HEK293T (cell line): ENCODE measurements at places on chromosomes 12 and 14.
A peak's percentile ranks its signal among the peaks of the same experiment; 100 is the strongest.

DNA sequence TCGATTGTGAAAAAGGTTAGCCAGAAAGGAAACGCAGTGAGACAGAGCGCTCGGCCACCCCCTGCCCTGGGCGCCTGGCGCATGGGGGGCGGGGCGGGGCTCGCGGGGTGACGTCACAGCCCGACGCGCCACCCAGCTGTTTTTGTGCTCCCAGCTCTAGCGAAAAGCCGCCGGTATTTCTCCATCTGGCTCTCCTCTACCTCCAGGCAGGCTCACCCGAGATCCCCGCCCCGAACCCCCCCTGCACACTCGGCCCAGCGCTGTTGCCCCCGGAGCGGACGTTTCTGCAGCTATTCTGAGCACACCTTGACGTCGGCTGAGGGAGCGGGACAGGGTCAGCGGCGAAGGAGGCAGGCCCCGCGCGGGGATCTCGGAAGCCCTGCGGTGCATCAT is at the start of gene GABARAPL1:
TSS of gene GABARAPL1 (plus strand) at position 139 of the 393 bp plus-strand sequence. CDS start at position 392, 253 bp downstream.
- DNase-seq, result peak; percentile 77

- no peak for DNase-seq
Measured at GRCh38 chr14:102826751-102827675, 49.8 kb downstream of the TRAF3 start.

- peak; percentile 50 for DNase-seq
Measured at GRCh38 chr14:22994762-22995275, 12.5 kb upstream of the AJUBA start.

DNA sequence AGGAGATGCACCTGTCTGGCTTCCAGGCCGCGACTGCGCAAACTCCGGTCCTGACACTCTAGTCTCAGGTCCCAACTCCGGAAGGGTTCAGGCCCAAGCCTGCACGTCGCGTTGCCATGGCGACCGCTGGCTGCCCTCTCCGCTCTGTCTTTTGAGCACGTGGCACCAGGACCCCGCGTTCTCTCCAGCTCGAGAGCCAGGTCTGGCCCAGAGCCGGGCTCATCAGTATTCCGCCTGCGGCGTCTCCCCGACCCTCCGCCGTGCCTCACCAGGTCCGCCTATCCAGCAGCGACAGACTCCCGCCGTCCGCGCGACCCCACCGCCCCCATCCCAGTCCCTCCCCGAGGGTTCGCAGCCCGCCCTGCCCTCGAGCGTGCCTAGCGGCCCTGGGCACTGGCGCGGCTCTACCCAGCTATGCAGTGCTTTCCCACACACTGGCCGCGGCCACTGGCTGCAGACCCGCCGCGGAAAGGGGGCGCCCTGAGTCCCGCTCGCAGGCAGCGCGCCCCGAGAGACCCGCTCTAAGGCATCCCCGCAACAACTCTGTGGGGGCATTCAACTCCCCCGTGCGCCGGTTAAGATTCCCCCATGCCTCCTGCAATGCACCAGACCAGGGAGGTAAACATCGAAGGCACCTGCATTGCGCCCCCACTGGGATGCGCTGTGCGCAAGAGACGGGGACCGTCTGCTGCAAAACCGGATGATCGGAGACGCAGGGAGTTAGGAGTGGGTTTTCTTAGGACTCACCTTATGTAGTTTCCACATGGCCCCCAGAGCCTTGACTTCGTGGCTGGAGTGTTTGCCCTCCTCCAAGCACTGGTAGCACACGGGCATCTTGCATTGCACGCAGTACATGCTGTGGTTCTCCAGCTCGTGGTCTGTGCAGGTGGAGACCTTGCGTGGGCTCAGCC is 1.3 kb downstream of the TRIM9 start:
- peak; percentile 49 for DNase-seq

DNA sequence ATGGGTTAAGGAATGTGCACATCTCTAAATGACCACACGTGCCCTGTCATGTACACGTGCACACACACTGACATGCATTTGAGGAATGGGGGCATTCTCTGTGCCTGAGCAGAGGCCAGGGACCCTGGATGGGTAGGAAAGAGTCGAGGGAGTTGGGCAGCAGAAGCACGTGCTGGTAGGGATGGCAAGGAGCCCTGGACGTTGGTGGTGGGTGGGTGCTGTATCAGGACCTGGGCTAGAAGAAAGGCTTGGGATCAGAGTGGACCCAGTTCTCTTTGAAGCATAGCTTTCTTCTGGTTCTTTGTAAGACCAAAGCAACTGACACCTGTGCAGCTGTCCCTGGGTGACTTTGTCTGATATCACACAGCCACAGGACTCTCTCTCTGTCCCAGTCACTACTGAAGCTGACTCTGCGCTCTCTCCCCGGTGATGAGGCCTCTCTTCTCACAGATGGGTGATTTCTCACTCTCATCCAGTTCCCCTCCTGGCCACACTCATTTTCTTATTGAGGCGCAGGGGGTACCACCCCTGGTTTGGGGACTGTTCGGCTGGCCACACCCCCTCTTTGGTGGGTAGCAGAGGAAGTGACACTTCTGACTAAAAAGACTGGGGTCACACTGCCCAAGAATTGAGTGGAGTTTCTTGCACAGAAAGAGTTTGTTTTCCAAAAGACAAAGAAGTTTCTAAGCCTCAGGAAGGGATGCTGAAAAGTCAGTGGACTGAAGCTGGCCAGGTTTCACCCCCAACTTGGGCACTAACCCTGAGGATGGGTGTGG is 171.7 kb upstream of the RTL1 start:
- DNase-seq, result no peak

DNA sequence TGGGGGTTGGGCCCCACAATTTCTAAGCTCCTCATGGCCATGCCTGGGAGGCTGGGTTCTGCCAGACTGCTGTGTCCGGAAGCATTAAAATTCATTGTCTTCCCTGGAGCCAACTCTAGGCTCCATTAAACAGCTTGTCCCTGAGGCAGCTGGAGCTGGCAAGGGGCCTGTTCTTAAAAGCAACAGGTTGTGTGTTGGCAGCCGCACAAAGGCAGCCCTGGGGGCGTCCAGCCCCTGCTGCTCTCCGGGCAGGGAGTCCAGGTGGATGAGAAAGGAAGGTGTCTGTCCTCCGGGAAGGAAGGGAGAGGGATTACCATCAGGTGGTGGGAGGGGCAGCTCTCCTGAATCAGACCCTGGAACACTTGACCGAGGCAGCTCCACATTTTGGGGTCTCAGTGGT is 98.9 kb downstream of the CHST11 start:
- DNase-seq, result no peak

- DNase-seq, result peak; percentile 32
Measured at GRCh38 chr12:45122768-45123380, 72.0 kb upstream of the DBX2 start.

GRCh38 chr14:89957791-89958190 is 2.1 kb downstream of the TDP1 start:
- DNase-seq, result no peak

DNA sequence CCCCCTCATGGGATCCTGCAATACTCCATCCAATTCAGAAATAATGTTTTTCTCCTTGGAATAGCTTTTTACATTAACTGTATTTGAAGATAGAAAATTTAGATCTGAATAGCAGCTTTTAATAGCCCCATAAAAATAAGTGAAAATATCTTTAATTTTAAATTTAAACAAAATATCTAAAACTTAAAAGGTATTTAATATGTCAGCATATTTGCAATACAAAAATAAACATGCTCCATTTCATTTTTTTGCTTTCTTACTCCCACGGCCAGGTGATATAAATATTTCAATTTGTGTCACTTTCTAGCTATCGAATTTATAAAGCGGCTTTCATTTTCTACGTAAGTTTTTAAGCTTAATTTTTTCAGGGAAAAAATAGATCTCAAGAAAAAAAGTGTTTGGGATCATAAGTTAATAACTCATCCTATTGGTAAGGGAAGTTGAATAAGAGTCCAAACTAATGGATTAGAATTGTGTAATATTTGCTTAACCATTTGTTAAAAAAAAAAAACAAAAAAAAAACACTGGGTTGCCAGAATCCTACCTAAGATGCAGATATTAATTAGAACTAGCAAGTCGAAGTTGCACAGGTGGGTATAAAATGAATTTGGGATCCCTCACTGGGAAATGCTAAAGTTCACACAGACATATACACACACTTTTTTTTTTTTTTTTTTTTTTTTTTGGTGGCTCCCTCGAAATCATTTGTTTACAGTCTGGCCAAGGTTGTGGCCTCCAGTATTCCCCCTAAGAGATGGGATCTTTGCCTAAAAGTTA is 47.6 kb downstream of the PPP2R5C start:
- DNase-seq, result no peak

DNA sequence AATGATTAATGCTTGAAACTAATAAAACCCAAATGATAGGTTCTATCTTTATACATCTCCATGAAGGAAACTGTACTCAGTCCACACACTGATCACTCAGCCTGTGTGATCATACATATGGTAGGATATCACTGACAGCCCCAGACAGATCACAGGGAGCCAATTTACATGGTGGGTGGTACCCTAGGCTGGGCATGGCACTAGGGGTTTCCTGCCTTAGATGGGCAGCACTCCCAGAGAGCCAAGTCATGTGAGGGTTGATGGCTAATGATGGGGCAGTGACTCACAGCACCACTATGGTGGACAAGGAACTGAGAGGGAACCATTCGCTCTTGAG is 89.6 kb upstream of the PTPRR start:
- no peak for DNase-seq

- no peak for DNase-seq
Measured at GRCh38 chr12:10406725-10407124, 2.8 kb downstream of the KLRC4 start.

- DNase-seq, result no peak
Measured at GRCh38 chr12:44519931-44520330, 356.2 kb downstream of the NELL2 start.

GRCh38 chr12:32727237-32727636 is 28.5 kb downstream of the YARS2 start:
- DNase-seq, result no peak

DNA sequence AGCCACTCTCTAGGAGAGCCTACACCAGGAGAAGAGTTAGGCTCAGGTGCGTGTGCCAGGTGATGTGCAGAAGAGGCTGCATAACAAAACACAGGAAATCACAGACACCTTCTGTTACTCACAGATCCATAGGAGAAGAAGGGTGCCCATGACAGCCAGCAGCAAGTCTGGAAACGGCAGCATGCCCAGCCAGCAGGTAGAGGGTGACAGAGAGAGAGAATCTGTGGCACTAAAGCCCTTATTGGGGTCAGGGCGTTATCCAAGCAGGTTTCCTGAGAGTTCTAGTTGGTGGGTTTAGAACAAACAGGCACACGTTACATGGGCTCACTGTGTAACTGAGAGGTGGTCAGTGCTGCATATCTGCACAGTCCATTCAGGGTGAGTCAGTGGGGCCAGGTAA is 14.9 kb upstream of the SLC8A3 start:
- DNase-seq, result no peak

- no peak for DNase-seq
Measured at GRCh38 chr12:69324797-69325466, 23.2 kb upstream of the LYZ start.

DNA sequence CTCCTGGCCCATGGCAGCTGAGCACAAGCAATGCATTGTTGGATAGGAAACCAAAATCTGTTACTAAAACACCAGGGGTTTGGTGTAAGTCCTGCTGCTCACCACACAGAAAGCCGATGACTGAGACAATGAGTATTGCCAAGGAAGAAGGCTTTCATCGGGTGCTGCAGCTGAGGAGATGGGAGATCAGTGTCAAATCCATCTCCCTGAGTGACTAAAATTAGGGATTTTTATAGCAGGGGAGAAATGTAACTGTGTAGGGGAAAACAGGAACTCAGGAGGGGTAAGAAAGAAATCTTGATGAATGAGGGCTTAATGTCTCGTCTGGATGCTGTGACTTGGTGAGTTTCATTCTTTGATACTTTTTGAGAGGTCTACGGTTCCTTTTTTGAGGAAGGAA is 97.9 kb downstream of the KCNMB4 start:
- no peak for DNase-seq

DNA sequence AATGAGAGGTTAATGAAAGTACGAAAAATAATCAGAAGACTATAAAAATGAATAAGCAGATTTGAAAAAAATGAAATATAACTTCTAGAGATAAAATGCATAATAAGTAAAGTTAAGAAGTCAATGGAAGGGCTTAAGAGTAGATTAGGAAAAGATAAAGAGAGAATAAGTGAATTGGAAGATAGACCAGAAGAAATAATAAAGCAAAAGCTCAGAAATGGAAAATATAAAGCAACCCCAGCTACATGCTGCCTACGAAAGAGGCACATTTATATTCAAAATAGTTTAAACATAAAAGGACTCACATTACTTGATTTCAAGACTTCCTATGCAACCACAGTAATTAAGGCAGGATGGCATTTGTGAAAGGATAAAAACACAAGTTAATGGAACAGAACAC is 19.9 kb downstream of the ZNF605 start:
- DNase-seq, result no peak

- DNase-seq, result no peak
Measured at GRCh38 chr14:103008768-103009357, 48.5 kb downstream of the CDC42BPB start.

- DNase-seq, result no peak
Measured at GRCh38 chr12:81114226-81114625, 36.3 kb downstream of the ACSS3 start.

DNA sequence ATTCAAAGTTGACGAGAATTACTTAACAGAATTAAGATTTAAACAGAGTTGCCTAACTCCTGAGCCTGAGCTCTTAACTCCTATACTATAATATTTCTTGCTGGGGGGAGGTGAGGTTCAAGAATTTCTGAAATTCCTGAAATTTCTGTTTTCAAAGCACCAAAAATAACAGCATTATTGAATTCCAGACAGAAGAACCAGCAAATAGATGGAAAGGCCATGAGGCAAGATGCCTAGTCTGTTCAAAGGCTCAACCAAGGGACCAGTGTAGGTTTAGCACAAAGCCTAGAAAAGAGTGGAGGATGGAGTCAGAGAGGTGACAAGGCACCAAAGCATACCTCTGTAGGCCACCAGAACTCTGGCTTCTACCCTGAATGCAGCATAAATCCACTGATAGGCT is 76.4 kb downstream of the PPP1R12A start:
- DNase-seq, result no peak

- DNase-seq, result no peak
Measured at GRCh38 chr14:91149462-91149861, 35.6 kb downstream of the DGLUCY start.

DNA sequence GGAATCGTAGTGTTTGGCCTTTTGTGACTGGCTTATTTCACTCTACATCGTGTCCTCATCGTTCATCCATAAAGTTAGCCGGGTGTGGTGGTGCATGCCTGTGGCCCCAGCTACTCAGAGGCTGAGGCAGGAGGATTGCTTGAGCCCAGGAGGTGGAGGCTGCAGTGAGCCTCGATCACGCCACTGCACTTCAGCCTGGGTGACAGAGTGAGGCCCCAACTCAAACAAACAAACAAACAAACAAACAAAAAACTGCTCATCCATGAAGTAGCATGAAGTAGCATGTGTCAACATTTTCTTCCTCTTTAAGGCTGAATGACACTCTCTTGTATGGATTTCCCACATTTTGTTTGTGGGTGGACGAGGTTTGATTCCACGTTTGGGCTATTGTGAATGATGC is 44.0 kb upstream of the MEG3 start:
- no peak for DNase-seq
